ENCODE measurements at places on chromosomes 5 and 9.

DNA sequence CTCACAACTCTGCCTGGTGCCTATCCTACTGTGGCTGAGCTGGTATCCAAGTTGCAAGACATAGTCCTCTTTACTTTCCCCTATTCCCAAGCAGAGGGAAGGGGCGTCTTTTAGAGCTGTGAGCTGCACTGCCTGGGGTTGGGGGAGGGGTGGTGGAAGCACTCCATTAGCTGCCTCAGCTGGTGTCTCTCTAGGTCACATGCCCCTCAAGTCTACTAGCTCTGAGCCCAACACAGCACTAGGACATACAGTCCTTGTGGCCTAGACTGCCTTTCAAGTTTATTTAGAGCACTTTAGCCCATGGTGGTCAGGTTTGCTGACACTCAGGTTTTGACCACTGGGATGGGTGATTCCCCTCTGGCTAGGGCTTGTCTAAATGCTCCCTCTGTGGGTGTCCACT lies 54.7 kb downstream of the SREK1 start:
- no peak for DNase-seq

DNA sequence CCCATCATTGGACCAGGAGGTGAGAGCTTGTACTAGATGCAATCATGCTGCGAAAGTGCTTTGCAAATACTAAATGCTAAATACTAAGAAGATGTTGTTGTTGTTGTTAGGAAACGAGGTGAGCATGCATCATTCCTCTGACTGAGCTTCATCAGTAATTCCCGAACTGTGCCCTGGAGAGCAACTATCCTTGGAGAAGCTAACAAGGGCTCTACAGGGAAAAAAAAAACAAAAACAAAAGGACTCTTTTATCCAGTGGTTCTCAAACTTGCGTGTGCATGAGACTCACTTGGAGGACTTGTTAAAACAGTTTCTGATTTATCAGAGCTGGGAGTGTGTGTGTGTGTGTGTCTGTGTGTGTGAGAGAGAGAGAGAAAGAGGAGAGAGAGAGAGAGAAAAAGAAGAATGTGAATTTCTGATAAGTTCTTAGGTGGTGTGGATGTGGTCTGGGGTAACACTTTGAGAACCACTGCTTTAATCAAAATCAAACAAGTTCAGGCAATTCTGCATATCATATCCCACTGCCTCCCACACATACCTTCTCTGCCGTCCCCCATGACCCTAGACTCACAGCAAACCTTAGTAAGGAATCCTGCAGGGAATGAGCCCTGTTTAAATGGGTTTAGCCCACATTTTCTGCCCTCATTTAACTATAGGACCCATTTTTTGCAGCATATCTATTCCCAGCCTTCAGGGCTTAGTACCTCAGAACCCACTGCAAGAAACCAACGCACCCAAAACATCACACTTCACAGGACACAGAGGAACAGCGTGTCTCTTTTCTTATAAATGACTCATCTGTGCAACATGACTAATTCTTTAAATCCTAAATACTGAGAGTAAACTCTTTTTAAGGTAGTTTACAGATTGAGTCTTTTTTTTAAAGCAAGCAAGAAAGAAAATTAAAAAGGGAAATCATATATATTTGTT lies 48.9 kb downstream of the PDE6A start:
- DNase-seq = no peak

- peak; percentile 72 for DNase-seq
Observed at GRCh38 chr9:34993502-34994259, 4.1 kb downstream of the DNAJB5 start.

- no peak for DNase-seq
Observed at GRCh38 chr9:112337547-112337946, 4.1 kb upstream of the PTBP3 start.

DNA sequence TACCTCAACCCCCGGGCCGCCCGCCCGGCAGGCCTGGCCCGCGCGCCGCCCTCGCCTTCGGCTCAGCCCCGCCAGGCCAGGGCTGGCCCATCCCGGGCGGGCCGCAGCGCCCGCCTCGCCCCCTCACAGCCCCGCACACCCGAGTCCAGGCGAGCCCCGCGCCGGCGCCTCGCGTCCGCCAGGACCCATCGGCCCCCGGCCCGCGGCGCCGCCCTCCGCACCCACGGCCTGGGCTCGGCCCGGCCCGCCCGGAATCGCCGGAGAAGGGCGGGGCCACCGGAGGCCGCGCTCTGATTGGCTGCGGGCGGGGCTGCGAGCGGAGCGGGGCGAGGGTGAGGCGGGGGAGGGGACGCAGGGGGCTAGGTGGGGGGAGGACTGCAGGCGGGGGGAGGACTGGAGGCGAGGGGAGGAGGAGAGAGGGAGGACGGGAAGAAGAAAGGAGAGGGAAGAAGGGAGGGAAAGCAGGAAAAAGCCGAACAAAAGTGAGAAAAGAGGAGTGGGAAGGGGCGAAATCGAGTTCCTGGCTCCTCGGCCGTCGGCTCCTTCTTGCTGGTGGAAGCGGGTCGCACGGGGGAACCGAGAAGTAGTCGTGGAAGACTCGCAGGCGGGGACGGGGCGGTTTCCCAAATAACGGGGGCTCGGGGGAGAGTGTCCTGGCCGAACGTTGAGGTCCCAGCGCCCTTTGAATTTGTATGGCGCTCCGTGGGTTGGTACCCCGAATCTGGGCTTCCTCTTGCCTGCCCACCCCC lies 472 bp upstream of the UBTD2 start:
- DNase-seq = peak; percentile 91

DNA sequence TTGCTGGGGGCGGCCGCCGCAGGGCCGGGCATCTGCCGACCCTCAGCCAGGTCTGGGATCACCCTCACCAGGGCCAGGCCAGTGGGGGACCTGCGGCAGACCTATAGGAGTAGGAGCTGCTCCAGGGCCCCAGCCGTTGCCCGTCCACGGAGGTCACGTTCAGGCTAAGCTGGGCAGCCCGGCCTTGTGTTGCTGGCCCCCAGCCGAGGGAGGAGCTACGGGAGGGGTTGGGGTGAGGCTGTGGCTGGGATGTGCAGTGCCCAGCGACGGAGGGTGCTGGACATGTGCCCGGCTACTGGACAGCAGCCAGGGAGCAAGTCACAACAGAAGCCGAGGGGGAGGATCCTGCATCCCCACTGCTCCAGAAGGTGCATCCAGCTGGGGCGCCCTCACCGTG lies 39.6 kb upstream of the SLC6A19 start:
- DNase-seq = no peak

DNA sequence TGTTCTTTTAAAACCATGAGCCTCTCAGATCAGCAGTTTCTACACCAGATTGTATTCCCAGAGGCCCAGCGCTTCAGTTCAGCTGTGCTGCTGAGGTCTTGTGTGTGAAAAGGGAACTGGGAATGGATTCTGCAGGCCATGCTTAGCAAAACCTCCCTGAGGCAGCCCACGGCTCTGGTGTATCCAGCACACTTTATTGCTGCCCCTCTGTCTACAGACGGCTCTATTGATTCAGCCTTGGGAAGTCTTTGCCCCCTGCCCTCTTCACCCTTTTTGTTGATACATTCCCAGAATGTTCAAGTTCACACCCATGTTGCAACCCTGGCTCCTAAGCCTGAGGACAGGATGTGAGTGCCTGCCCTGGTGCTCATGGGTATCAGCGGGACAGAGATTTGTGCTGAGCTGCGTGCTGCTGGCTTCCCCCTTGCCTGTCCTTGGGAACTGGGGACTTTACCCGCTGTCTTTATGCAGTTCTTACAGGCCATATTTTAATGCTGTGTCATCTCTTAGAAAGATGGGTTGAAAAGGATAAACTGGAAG lies 37.3 kb downstream of the ARHGAP26 start:
- no peak for DNase-seq

All from islet precursor cell (in vitro differentiated cells).